Effector memory CD4-positive, alpha-beta T cell (primary cell): ENCODE measurements at places on chromosomes 3 and 15.

GRCh38 chr3:140078940-140079339 is 144.0 kb downstream of the CLSTN2 start:
- no peak for DNase-seq

DNA sequence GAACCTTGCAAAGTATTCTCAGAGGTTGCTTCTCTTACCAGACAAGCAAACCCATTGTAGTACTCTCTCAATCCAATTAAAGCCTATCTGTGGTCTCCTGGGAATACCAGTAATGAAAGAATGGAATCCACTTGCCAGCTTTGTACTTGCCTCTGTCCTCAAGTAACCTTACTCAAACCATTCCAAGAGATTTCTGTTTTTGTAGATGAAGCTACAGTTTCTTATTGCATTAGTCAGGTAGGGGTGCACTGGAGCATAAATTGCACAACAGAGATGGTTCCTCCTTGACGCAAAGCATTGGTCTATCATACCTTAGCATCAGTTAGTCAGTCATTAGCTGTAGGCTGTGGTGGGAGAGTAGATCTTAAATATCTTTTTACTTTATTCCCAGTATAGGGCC is 52.9 kb downstream of the BTLA start:
- DNase-seq: no peak

DNA sequence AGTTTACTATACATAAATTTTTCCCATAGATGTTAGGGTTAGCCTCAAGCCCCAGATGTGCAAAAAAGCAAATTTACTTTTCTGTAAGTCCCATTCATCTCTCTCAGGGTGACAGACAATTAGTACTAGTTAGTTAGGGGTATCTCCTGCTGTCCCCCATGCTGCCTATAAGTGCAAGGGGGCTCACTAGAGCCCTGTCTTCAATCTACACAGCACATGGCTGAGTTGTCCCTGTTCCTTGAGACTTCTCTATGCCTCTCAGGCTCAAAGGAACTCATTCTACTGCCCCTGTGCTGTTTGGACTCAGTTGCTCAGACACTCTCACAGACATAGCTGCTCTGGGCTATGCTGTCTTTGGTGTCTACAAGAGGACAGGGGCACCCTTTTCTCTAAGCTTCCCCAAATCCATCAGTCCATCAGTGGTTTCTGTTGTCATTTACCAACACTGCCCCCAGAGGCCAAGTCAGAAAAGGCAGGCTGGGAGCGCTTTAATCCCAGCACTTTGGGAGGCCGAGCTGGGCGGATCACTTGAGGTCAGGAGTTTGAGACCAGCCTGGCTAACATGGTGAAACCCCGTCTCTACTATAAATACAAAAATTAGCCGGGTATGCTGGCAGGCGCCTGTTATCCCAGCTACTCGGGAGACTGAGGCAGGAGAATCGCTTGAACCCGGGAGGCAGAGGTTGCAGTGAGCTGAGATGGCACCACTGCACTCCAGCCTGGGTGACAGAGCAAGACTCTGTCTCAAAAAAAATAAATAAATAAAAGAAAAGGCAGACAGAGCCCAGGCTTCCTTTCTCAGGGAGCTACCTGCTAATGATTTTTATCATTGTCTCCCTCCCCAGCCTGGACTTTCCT is 31.4 kb upstream of the PRTG start:
- peak; percentile 9 for DNase-seq

DNA sequence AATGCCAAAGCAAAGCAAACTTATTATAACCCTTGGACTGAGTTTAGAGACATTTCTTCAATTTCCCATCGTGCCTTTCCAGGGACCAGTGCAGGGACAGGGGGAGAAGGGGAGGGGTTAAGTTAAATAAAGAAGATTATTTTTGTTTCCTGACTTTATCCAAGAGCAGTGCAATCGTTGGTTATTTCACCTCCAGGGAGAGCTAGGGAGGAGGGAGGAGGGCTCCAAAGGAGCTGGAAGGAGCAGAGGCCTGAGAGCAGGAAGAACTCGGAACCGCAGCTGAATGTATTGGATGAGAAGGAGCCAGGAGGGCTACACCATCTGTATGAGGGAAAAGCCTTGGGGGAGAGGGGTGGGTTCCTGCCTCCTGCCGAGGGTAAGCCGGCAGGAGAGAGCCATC is 20.7 kb downstream of the HAPLN3 start:
- no peak for DNase-seq

DNA sequence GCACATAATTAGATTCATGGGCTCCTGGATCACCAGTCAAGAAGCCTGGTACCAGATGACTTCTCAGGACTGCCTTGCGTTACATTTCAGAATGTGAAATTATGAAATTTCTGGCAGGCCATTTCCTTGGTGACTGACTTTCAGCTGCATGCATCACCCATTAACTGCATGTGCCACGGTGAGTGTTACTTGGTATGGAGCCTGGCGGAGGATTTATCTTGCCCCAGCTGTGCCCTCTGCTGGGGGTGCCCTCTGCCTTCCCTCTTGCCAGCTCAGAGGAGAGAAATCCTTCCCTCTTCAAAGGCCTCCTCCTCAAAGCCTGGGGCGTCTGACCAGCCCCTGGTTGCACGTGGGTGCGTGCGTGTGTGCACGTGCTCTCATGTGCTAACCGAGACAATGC is 57.7 kb upstream of the CTSH start:
- no peak for DNase-seq

DNA sequence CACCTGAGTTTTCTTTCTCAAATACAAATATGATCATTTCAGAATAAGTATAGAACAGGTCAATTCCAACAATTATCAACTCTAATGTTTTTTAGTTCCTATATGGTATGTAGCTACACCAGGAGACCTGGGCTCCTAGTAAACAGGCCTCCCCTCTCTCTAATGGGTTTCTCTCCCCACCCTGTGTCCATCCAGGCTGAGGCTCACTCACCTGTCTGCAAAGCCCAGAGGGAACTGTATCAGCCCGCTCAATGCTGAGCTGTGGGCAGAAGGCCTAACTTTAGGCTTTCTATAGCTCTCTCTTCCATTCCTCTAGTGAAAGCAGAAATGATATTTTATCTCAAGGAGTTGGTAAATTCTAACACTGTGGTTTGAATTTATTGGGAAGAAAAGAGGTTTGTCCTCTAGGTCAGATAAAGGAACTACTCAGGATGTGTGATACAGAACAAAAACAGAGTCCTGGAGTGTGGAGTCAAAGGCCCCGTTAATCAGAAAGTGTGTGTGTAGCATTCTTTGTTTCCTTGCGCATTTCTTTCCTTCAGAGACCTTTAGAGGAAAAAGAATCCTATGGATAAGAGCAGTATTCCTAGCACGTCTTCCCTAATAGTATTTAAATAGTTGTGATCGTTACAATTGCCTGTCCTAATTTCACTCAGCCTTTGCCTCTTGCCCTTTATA is 408.9 kb downstream of the PYDC2 start:
- DNase-seq: no peak

DNA sequence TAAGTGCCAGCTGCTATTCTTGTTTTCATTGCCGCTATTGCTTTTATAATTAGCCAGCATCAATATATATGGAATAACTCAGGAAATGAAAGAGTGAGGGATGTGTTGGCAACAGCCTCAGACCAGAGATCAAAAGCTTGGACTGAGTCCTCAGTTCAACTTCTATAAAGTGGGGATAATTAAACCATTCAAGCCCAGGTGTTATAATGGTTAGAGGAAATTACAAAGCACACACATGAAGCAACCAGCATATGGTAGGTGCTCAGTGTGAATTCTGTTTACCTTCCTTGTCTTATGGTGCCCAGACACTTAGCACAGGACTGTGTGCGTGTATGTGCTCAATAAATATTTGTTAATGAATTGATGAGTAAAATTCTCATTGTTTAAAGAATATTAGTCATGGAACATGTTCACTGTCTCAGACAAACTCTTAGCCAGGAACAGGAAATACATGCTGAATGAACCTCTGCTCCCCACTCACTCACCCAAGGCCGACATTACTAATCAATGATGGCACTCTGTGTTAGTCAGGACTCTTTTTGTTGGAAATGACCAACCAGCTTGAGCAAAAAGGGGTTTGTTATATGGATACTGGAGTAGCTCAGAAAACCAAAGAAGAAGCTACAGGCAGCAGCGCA is 16.7 kb upstream of the CCDC174 start:
- DNase-seq: no peak

DNA sequence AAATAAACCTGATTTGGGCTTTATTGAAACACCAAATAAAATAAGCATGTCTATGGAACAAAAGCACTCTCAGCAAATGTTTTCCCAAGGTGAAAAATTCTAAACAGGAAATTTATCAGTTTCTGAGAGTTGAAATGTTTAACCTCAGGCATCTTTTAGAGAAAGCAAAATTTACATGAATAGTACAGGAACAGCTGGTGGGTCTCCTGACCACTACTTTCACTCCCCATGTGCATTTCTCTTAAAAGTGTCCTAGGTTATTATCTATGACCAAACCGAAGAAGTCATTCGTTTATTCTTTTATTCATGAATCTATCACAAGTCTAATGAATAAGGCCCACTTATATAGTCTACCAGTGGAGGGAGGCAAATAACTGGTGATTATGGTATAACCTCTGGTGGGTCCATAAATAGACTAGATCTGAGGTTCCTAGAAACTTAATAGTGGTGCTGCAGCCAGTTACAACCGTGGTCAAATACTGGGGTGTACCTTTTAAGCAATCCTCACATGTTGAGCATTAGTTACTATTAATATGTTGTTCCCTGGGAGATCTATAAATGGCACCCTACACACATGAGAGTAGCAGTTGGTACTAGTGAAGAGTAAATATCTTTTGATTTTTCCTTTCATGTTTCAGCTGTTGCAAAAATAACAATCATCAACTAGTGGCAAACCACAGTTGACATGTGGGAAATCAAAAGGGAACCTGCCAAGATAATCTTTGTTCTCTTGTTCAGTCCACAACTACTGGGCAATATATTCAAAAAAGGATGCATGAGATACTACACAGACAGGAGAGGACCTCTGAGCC is 169.3 kb upstream of the STAC start:
- DNase-seq: no peak

DNA sequence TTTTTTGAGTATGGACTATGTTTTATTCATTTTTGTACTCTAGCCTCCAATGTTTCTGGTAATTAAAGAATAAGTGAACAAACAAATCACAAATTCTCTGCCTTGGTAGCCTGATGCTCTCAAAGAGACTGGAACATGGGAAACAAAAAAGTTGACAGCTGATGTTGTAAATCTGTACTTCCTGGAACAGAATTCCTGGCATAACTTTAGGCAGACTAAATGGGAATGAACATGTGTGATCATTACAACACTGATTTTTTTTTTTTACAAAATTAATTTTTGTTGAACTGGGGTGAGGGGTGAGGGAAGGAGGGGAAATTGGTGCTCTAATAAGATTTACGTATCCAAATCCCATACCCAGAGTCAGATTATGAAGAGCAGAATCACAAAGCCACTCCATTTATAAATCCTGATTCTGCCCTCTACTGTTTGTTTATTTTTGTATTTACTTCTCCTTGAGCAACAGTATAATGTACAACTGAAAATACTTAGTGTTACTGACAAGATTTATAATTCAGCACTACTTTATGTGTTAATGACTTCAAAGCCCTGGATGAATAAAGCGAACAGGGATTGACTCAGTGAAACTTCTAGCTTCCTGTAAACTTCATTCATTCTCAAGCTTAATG is 165.0 kb downstream of the FRMD5 start:
- no peak for DNase-seq

- DNase-seq: no peak
Measured at GRCh38 chr3:124962403-124962940, 27.9 kb upstream of the MUC13 start.

GRCh38 chr15:101054116-101054515 is 135.0 kb downstream of the LRRK1 start:
- no peak for DNase-seq

DNA sequence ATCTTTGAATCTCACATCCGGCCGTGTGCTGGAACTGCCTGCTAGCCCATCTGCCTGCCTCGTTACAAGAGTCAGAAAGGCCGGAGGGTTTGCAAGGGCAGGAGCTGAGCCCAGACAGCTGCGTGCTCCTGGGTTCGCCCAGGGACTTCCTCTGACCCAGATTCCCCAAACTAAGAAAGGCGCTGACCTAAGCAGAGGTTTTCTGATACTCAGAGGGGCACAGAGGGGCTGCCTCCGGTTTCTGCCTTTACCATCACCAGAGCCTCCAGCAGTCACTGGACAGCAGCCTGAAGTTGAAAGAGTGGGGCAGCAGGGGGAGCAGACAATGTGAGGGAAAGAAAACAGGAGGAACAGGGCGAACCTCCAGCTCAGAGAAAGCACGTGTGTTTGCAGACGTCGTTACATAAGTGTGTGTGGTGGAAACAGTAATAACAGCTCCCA is 33.4 kb upstream of the RAD18 start:
- no peak for DNase-seq

DNA sequence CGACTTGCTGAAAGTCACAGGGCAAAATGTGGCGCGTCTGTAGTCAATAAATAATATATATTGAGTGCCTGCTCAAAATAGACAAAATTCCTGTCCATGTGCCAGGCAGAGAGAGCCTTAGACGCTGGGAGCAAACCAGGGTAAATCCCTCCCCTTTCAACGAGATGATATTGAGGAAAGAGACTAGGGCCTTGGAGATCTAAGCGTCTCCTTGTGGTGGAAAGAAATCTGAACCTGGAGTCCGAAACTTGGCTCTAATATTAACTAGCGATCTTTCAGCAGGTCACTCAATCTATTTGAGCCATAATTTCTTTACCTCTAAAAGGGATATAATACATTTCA is 348 bp upstream of the DPP8 start:
- DNase-seq: no peak

GRCh38 chr15:56252386-56252785 is 8.7 kb upstream of the RFX7 start:
- DNase-seq: no peak

GRCh38 chr3:187639927-187640568 is 30.1 kb downstream of the SST start:
- no peak for DNase-seq

GRCh38 chr3:54660714-54661132 is 267.1 kb downstream of the LRTM1 start:
- no peak for DNase-seq

- DNase-seq: no peak
Measured at GRCh38 chr3:73072634-73073033, 11.2 kb downstream of the EBLN2 start.

GRCh38 chr3:121274411-121274810 is 271.4 kb downstream of the POLQ start:
- no peak for DNase-seq

- no peak for DNase-seq
Measured at GRCh38 chr3:41040256-41040655, 159.0 kb upstream of the CTNNB1 start.

DNA sequence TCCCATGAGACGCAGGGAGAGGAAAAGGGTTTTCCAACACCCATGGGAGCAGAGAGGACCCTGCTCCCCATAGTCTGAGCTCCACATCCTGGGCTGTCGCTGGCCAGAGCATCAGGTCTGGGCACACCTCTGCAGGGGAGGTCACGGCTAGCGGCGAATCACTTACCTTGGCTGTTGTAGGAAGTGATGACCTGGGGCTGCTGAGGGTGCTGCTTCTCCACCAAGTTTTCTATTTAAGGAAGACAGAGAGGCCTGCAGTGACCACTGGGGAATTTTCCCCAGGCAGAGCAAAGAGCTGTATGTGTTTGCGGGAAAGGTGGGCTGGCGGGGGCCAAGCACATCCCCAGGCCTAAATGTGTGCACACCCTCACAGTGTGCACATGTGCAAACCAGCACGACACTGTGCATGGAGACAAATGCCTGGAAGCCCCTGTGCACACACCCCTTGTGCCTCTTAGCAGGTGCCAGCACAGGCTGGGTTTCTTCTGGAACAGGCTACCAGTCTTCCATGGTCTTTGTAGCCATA is 7.6 kb downstream of the KY start:
- DNase-seq: no peak
